GM23338 (cell line): ENCODE measurements at places on chromosomes 16 and 17. TPM values are rescaled to one million over a fixed set of nuclear protein-coding genes. Genes with fewer than 3 reads are reported as not detected.

The CUEDC1 gene
- 3.0 and 3.3 TPM in 2 replicates for total RNA-seq

The SOX15 gene
- total RNA-seq = 23.6 and 43.0 TPM in 2 replicates

The NPIPA2 gene
- total RNA-seq = 3.7 and 6.7 TPM in 2 replicates

The TVP23B gene
- total RNA-seq = 27.4 and 40.5 TPM in 2 replicates

The RNF112 gene
- total RNA-seq = 1.5 and 4.1 TPM in 2 replicates

The CLUH gene
- 86.1 and 90.0 TPM in 2 replicates for total RNA-seq

The BCL6B gene
- total RNA-seq = 4.2 and 4.5 TPM in 2 replicates

The SCGB1C2 gene
- total RNA-seq = not detected in 2 replicates

The MRPL58 gene
- total RNA-seq = 38.0 and 48.5 TPM in 2 replicates

The SRL gene
- not detected in 2 replicates for total RNA-seq

The ARHGAP23 gene
- total RNA-seq = 116 and 150 TPM in 2 replicates

The MFAP4 gene
- total RNA-seq = 2.6 and 7.7 TPM in 2 replicates

The KRT31 gene
- total RNA-seq = not detected in 2 replicates

The MYL11 gene
- not detected in 2 replicates for total RNA-seq

The FNDC8 gene
- not detected in 2 replicates for total RNA-seq

The CIAO2B gene
- 85.0 and 92.4 TPM in 2 replicates for total RNA-seq

The DLX4 gene
- total RNA-seq = 0.10 and 0.58 TPM in 2 replicates

The EFCAB3 gene
- not detected in 2 replicates for total RNA-seq

The PARD6A gene
- 15.1 and 15.7 TPM in 2 replicates for total RNA-seq

The KRTAP4-4 gene
- not detected in 2 replicates for total RNA-seq

The KRTAP9-2 gene
- not detected in 2 replicates for total RNA-seq

The IL17C gene
- 2.7 and 5.1 TPM in 2 replicates for total RNA-seq

The ELMO3 gene
- total RNA-seq = 16.2 and 18.3 TPM in 2 replicates

The TNP2 gene
- total RNA-seq = not detected in 2 replicates

The GGA2 gene
- 76.6 and 114 TPM in 2 replicates for total RNA-seq

The PLXDC1 gene
- total RNA-seq = 0.28 and 0.39 TPM in 2 replicates

The ASPHD1 gene
- 11.3 and 20.6 TPM in 2 replicates for total RNA-seq

The EPX gene
- 0.10 TPM in 1 of 2 replicates, not detected in the other for total RNA-seq

The UBALD2 gene
- 3.1 and 3.5 TPM in 2 replicates for total RNA-seq

The PPP1R1B gene
- total RNA-seq = 1.5 and 3.4 TPM in 2 replicates

The TMEM98 gene
- 85.4 and 94.8 TPM in 2 replicates for total RNA-seq

The TBX2 gene
- total RNA-seq = not detected in 2 replicates

The EFCAB13 gene
- 3.6 and 4.1 TPM in 2 replicates for total RNA-seq

The CACNA1H gene
- total RNA-seq = 34.5 and 43.3 TPM in 2 replicates

The CLDN7 gene
- 111 and 117 TPM in 2 replicates for total RNA-seq

The MGAT5B gene
- total RNA-seq = 8.2 and 10.0 TPM in 2 replicates

The KRTAP2-1 gene
- not detected in 2 replicates for total RNA-seq

The MARVELD3 gene
- 25.1 and 32.7 TPM in 2 replicates for total RNA-seq
